T follicular helper cell (primary cell): ENCODE measurements at places on chromosomes 2 and 18.

GRCh38 chr18:63368611-63369010 lies 1.6 kb upstream of the KDSR start:
- no peak for DNase-seq

- no peak for DNase-seq
Measured at GRCh38 chr2:219022041-219022440, 19.3 kb downstream of the CFAP65 start.

DNA sequence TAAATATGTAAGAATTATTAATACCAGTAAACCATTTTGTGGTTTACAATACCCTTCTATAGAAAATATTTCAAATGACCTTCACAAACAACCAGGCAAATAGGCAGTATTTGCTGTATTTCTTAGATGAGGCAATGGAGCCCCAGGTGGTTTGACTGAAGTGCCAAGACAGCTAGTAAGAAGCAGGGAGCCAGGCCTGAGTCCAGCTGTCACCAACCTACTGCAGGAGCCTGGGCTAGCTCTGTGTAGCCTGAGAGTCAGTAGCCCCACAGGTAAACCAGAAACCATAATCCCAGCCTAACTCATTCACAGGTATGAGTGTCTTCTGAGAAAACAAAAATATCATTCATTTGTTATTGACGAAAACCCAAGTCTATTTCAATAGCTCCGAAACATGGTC lies 45.6 kb downstream of the TRIB2 start:
- DNase-seq, result no peak

DNA sequence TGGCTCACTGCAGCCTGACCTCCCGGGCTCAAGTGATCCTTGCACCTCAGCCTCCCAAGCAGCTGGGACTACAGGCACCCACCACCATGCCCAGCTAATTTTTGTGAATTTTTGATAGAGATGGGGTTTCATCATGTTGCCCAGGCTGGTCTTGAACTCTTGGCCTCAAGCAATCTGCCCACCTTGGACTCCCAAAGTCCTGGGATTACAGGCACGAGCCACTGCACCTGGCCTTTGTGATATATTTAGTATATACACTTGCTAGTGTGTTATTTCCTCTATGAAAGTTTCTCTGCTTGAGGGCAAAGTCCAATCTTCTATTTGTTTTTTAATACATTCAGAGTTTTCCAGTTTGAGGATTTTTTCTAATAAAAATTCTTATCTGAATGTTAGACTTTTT lies 119.3 kb downstream of the GALNT3 start:
- no peak for DNase-seq

DNA sequence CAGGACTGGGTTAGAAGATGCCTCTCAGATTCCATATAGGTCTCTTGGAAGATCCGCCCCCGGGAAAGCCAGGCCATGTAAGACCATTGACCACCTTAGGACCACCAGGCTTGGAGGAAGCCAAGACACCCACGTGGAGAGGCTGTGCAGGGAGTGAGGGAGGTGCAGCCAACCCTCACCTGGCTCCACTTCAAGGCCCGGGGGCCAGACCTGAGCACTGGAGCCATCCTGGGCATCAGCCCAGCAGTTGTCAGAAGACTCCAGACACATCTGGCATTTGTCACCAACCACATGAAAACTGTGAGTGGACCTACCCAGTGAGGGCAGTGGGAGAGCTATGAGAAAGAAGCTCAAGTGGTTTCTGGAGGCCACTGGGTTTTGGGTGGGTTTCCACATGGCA lies 214.4 kb downstream of the MYT1L start:
- no peak for DNase-seq
